ENCODE measurements at places on chromosomes 13 and 19.

GRCh38 chr13:52160506-52160905 is 1.1 kb upstream of the NEK3 start:
- no peak for DNase-seq

DNA sequence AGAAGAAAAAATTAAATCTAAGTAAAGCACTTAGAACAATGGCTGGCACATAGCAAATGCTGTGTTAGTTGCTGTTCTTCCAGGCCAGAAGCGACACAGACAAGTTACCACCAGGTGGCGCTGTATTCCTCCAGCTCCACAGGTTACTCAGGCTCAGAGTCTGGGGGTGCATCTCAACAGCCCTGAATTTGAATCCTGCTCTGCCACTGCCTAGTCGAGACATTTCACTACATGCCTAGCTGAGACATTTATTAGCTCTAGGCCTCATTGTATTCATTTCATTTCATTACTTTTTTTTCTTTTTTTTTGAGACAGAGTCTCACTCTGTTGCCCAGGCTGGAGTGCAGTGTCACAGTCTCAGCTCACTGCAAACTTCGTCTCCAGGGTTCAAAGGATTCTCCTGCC is 16.4 kb upstream of the CYP2B6 start:
- peak; percentile 72 for DNase-seq

DNA sequence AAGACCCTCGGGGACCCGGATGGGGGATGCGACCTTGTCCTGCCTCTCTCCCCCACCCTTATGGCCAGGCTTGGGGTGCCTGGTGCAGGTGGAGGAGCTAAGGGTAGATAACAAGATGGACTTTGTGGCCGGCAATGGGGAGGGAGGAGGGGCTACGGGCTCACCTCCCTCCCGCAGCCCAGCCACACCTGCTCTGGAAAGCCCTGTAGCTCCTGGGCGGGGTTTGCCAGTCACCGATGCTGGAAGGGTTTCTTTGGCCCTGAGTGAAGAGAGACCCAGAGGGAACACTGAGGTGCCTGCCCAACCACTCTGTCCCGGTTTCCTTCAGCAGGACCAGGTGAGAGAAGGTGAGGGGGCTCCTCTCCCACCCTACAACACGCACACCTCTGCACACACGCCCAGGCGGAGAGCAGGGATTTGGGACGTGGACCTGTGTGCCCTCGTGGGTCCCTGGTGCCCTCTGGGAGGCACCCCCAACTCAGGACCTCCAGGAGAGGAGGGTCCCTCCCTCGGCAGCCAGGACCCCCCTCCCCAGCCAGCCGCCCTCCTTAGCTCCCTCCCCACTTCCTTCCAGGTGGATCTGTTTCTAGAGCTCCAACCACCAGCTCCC is at the start of gene FUT2:
TSS of gene FUT2 (plus strand) at position 229 of the 610 bp plus-strand sequence. CDS start 6,986 bp downstream, outside the sequence.
- peak; percentile 90 for DNase-seq

DNA sequence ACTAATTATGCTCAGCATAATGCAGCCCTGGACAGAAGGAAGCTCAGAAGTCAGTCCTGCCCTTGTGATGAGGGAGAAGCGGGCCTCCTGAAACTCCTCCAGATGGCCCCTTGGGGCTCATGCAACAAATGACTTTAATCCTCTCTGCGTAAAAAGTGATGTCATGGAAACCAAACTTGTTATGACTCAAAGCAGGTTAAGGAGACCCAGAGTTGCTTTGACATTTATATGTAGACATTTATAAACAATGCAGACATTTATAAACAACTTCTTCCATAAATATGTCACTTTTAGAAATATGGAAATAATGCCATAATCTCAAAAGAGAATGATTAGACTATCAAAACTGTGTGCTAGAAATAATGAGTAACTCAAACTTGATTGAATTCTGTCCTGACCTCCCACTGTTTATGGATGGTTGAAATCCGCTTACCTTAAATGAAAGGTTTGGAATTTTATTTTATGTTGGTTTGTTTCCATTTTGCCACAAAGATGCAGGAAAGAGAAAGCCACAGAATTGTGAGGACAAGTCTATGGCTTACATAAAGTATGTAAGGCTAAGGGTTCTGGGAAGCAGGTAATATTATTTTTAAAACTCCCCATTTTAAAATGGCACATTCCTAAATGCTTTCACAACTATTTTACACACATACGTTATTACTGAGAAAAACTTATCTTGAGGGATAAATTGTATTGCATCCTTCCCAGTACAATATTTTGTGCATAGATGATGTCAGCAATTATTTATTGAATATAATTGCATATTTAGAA is 73.7 kb downstream of the CYSLTR2 start:
- no peak for DNase-seq

DNA sequence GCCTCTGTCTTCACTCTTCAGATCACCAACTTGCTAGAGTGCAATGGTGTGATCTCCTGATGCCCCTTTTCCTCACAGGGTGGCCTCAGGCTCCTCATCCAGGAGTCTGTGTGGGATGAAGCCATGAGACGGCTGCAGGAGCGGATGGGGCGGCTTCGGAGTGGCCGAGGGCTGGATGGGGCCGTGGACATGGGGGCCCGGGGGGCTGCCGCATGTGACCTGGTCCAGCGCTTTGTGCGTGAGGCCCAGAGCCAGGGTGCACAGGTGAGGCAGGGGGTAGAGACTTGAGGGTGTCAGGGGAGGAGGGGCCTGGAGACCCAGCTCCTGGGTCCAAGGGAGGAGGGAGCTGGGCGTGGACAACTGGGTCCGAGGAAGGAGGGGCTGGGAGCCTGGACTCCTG is 9.5 kb downstream of the ALDH16A1 start:
- no peak for DNase-seq

All from Peyer's patch (tissue), 4 donors.